ENCODE measurements at places on chromosomes 6 and 20. TPM values are rescaled to one million over a fixed set of nuclear protein-coding genes. Genes with fewer than 3 reads are reported as not detected.

DNA sequence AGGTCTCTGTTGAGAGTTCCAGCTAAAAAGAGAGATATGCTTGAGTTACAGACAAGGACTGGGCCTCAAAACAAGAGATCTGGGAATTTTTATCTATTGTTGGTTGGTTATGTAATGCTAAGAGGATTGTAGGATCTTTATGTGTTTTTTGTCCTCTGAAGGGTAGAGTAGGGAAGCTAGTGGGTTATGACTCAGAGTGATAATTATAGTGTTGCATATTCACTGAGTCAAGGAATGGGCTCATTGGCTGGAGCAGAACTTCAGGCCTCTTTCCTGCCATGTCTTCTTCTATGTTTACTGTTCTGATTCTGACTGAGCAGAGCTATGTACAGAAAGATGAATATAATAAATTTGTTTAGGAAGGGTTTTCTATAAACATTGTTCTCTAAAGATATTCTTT lies 66.1 kb upstream of the NOX3 start:
- DNase-seq, result no peak

DNA sequence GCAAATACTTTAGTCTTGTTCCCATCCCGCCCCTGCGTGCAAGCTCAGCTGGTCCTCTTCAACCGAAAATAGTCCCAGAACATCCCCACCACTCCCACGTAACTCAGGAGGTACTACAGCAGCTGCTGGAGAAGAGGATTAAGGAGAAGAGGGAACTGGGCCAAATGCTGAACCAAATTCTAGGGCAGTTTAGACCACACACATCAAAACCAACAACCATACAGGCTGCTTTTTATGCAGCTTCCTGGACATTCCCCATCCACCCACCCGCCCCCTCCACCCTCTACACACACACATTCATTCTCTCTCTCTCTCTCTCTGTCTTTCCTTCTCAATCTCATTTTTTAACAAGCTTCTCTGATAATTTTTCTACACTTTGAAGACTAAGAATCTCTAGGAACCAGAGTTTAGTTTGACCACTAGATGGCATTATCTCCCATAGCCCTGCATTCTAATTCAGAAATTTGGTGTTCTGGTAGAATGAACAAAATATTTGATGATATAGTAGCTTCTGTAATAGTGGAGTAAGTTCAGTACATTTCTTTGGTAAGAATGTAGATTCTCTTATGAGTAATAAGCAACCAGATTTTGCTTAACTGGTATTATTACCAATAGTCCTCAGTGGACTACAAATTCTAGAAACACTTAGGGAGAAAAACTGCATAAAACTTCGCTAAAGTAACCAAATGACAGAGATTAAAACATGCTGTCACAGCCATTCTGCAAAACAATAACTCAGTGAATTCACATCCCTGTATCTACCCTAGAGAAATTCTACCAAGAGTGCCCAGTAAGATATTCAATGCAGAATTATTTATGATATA lies 52.1 kb upstream of the BEND6 start:
- peak; percentile 72 for DNase-seq

DNA sequence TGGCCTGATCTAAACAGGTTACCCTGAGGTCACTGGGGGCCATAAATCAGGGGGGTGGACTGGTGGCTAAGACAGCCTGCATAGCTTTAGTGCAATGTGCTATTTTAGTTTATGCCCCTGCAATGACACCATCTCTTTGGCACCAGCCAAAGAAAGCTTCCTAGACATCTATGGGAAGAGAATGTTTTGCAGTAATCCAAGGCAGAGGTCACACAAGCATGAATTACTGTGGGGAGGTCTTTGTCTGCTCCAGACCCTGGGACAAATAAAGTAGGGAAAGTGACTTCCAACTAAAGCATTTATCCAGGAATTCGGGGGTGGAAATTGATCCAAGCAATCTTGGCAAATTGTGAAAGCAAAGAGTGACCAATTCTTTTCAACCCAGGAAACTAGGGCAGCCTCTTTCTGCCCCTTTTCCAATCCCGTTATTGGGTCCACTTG lies 5.3 kb downstream of the RIPOR2 start:
- DNase-seq, result no peak

Gene DDO
- total RNA-seq, result 0.45 TPM

Gene RFX6
- total RNA-seq, result not detected

Gene SLC32A1
- 13.7 TPM for total RNA-seq

DNA sequence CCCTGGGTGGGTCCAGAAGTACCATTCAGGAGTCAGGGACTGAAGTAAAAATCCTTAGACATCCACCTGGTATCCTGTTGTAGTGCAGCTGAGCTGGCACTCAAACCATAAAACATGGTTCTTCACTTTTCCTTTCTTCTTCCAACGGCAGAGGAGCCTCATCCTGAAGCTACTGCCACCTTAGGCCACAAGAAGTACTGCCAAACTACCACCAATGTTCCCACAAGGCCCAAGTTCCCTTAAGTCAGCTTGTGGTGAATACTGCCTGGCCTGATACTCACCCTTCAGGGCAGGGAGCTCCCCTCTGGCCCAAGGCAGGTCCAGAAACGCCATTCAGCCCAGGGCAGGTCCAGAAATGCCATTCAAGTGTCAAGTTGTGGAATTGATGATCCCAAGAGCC lies 1053.4 kb upstream of the CITED2 start:
- DNase-seq, result no peak

Gene NECAB3
- total RNA-seq, result 34.1 TPM

- DNase-seq, result no peak
These were observed 95.0 kb downstream of the FOXC1 start for GRCh38 chr6:1704711-1705110.
